Myometrial cell (primary cell): ENCODE measurements at places on chromosomes 6 and 20. TPM values are rescaled to one million over a fixed set of nuclear protein-coding genes. Genes with fewer than 3 reads are reported as not detected.

Gene ZC2HC1B
- not detected in 2 replicates for total RNA-seq

Gene SSTR4
- total RNA-seq = not detected in 2 replicates

Gene CST5
- total RNA-seq = not detected in 2 replicates

Gene PLEKHG1
- 1.7 and 7.1 TPM in 2 replicates for total RNA-seq

Gene ACSS1
- 5.2 and 7.1 TPM in 2 replicates for total RNA-seq

Gene VGLL2
- not detected in 2 replicates for total RNA-seq

Gene TAAR2
- total RNA-seq = not detected in 2 replicates

Gene SLC17A1
- total RNA-seq = not detected in 2 replicates

Gene ADGRB3
- 0.18 TPM in 1 of 2 replicates, not detected in the other for total RNA-seq

Gene EYA4
- total RNA-seq = 2.9 and 5.7 TPM in 2 replicates

Gene SLC35D3
- not detected in 2 replicates for total RNA-seq

Gene HSPA12B
- total RNA-seq = 0.18 TPM in 1 of 2 replicates, not detected in the other

Gene FILIP1
- total RNA-seq = not detected in 2 replicates

Gene PAX1
- total RNA-seq = not detected in 2 replicates

Gene WFDC12
- not detected in 2 replicates for total RNA-seq

Gene ABHD16B
- total RNA-seq = not detected in 2 replicates

Gene FAXC
- total RNA-seq = 1.9 and 8.6 TPM in 2 replicates

Gene MAS1
- total RNA-seq = not detected in 2 replicates

Gene OPRL1
- total RNA-seq = 3.2 and 3.5 TPM in 2 replicates

Gene CLIC5
- not detected in 2 replicates for total RNA-seq
